ENCODE measurements at places on chromosomes 2 and 18. TPM values are rescaled to one million over a fixed set of nuclear protein-coding genes. Genes with fewer than 3 reads are reported as not detected.

Gene KLHL30
- polyA plus RNA-seq: not detected

Gene ANKRD23
- polyA plus RNA-seq: 0.47 TPM

Gene ST8SIA5
- 0.23 TPM for polyA plus RNA-seq

Gene TPO
- 1.8 TPM for polyA plus RNA-seq

Gene PTCD3
- 44.1 TPM for polyA plus RNA-seq

Gene SERPINB11
- not detected for polyA plus RNA-seq

Gene NOL4
- not detected for polyA plus RNA-seq

Gene KIAA2012
- not detected for polyA plus RNA-seq

Gene SCN7A
- not detected for polyA plus RNA-seq

Gene LYG2
- not detected for polyA plus RNA-seq

Gene FMNL2
- polyA plus RNA-seq: 0.05 TPM

Gene CMPK2
- 10.9 TPM for polyA plus RNA-seq

Gene GNLY
- polyA plus RNA-seq: 953 TPM

Gene SCG2
- polyA plus RNA-seq: not detected

Gene SCN1A
- not detected for polyA plus RNA-seq

Gene POU3F3
- not detected for polyA plus RNA-seq

Gene KIAA1328
- 8.3 TPM for polyA plus RNA-seq

Gene AQP12B
- polyA plus RNA-seq: not detected

Gene RDH14
- polyA plus RNA-seq: 44.3 TPM

Gene FLACC1
- polyA plus RNA-seq: 0.97 TPM

Gene NAT8
- polyA plus RNA-seq: not detected

Gene DSC2
- polyA plus RNA-seq: not detected

Gene ALPP
- not detected for polyA plus RNA-seq

Gene SERPINB4
- not detected for polyA plus RNA-seq

Gene NT5C1B
- 0.86 TPM for polyA plus RNA-seq

Gene ESPNL
- not detected for polyA plus RNA-seq

Gene SAG
- not detected for polyA plus RNA-seq

Gene BCL2L11
- 13.8 TPM for polyA plus RNA-seq

Gene POTEC
- not detected for polyA plus RNA-seq

Gene REG3A
- polyA plus RNA-seq: not detected

Gene MTX2
- polyA plus RNA-seq: 21.6 TPM

Gene PLCD4
- 0.49 TPM for polyA plus RNA-seq

Gene RIT2
- polyA plus RNA-seq: not detected

Gene DCDC2C
- not detected for polyA plus RNA-seq

Gene CCDC178
- not detected for polyA plus RNA-seq

Gene TSHZ1
- 9.0 TPM for polyA plus RNA-seq

Gene MTCL1
- polyA plus RNA-seq: not detected

Gene FOXD4L1
- polyA plus RNA-seq: not detected

Gene ITPRIPL1
- polyA plus RNA-seq: 17.5 TPM

Gene ALPG
- polyA plus RNA-seq: not detected

Gene CYS1
- polyA plus RNA-seq: 0.07 TPM

Gene ZNF521
- polyA plus RNA-seq: not detected

Gene MLPH
- not detected for polyA plus RNA-seq

Gene ARHGAP25
- 200 TPM for polyA plus RNA-seq

Data from CD8-positive, alpha-beta memory T cell (primary cell).